ENCODE measurements at places on chromosomes 16 and 17. TPM values are rescaled to one million over a fixed set of nuclear protein-coding genes. Genes with fewer than 3 reads are reported as not detected.

Gene RNF157
- total RNA-seq: 0.51 TPM

Gene TBC1D3I
- 0.51 TPM for total RNA-seq

Gene TNP2
- not detected for total RNA-seq

Gene ARHGAP44
- 1.7 TPM for total RNA-seq

Gene FCSK
- total RNA-seq: 11.8 TPM

Gene NPW
- total RNA-seq: 0.99 TPM

Gene HES7
- total RNA-seq: under 0.01 TPM

Gene NGFR
- under 0.01 TPM for total RNA-seq

Gene GAS2L2
- total RNA-seq: not detected

Gene KIF18B
- under 0.01 TPM for total RNA-seq

Gene WNT9B
- not detected for total RNA-seq

Gene ITGAX
- under 0.01 TPM for total RNA-seq

Gene ASGR2
- total RNA-seq: not detected

Gene TLCD1
- total RNA-seq: 6.6 TPM

Gene IRX6
- not detected for total RNA-seq

Gene SCN4A
- 0.83 TPM for total RNA-seq

Gene CCL8
- total RNA-seq: 0.26 TPM

Gene KRT40
- not detected for total RNA-seq

Gene PRDM7
- total RNA-seq: not detected

Gene STX4
- 28.0 TPM for total RNA-seq

Gene SLC35G6
- not detected for total RNA-seq

Gene SNRNP25
- total RNA-seq: 20.5 TPM
